Small intestine (tissue), 16 donors: ENCODE measurements at places on chromosomes 12 and 14. TPM values are rescaled to one million over a fixed set of nuclear protein-coding genes. Genes with fewer than 3 reads are reported as not detected.

DNA sequence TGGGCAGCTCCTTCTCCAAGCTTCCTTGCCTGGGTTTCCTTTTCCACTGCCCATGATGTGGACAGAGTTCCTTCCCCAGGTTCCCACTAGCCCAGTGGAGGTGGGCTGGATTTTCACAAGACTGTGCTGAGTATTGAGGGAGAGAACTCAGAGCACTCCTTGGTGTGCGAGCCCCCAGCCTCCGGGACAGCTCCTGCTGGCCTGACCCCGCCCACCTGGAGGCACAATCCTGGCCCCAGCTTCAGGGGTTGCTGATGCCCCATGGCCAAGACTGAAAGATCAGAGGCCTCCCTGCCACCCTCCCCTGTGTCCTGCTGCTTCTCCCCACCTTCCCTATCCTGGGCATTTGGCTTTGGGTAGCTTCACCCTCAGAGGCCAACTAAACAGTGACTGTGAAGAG lies 7.7 kb downstream of the KCNH3 start:
- DNase-seq, result no peak

GRCh38 chr12:80178846-80179245 lies 79.5 kb downstream of the OTOGL start:
- no peak for DNase-seq

DNA sequence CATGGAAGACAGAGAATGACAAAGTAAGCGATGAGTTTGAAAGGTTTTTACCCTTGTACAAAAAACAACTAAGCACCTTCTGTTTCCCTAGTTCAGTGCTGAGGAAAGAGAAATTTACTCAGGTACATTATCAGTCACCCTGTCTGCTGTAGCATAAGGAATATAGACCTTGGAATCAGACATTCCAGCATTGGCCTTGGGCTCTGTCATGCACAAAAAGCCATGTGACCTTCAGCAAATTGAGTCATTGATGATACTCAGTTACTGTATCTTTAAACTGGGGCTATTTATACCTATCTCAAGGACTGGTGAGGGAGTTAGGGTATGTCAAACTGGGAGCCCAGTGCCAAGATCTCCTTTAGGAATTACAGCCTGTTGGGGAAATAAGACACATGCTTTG lies 19.3 kb upstream of the TCL1A start:
- no peak for DNase-seq

- no peak for DNase-seq
Measured at GRCh38 chr12:127214186-127214585, 1052.8 kb upstream of the TMEM132C start.

PAPLN gene
- polyA plus RNA-seq, result 0.45 TPM

CCDC88C gene
- polyA plus RNA-seq, result 16.1 TPM

OVCH1 gene
- polyA plus RNA-seq, result not detected

ALDH1L2 gene
- 0.22 TPM for polyA plus RNA-seq

OASL gene
- polyA plus RNA-seq, result 3.0 TPM

GPR65 gene
- polyA plus RNA-seq, result 1.2 TPM
